ENCODE measurements at places on chromosomes 2 and 18.

GRCh38 chr2:236626391-236627150, 56.9 kb downstream of the ACKR3 start:
- DNase-seq = no peak

GRCh38 chr18:13424363-13424762, 205.8 kb downstream of the LDLRAD4 start:
- DNase-seq = no peak

GRCh38 chr2:221908518-221908917, 336.4 kb upstream of the EPHA4 start:
- no peak for DNase-seq

- DNase-seq = no peak
Measured at GRCh38 chr18:10537765-10538164, 11.9 kb downstream of the NAPG start.

GRCh38 chr2:156334496-156335478, 2.3 kb upstream of the NR4A2 start:
- peak; percentile 78 for DNase-seq

DNA sequence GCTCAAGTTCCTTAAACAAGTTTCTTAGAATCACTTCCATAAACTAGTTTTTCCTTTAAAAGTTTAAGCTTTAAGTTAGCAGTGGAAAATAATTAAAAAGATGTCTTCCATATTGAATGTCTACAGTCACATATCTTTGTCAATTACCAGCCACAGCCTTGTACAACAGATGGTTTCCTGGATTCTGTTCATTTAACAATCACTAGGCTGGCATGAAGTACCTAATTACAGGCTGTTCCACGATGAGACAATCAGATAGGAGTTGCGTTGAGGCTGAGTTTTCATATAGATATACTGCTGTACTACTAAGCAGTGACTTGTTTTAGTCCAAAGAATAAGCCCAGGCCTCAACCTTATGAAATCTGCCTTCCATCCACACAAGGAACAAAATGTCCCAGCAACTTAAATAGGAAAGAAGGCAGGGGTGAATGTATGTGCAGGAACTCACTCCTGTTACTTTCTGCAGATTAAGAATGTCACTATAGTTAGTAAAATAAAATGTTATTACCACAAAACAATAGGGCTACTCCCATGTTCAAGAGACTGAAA, 131.0 kb downstream of the ZAP70 start:
- DNase-seq = peak; percentile 21

DNA sequence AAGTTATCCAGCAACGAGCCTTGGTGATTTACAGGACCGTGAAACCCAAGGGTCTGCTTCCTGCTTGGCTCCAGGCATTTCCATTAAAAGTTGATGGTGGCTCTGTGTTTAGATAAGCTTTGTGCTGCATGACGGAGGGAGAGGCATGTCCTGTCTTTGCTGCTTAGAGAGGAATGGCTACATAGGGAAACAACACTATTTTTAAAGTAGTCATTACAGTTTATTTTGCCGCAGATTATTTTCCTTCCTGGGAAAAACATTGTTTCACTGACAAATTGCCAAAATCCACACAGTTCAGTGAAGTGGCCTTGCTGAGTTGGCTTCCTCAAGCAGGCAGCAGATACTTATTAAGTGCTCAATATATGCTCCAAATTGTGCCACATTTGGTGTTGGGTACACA, 98.5 kb downstream of the THSD7B start:
- no peak for DNase-seq

DNA sequence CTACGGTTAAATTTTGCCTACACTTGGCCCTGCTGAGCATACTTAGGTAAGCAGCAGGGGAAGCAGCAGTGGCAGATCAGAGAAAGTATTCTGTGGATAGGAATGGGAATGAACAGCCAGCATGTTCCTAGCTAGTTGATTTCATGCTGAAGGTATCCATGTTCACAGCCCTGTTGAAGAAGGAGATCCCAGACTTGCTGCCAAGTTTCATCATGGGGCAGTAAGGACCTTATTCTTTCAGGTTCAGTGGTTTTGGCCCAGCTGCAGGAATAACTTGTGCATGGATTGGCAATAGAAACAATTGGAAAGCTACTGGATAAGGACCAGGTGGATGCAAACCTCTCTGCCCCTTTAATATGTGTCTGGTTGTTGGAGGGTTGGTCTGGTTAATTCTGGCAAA, 98.2 kb upstream of the TMEM178A start:
- no peak for DNase-seq

DNA sequence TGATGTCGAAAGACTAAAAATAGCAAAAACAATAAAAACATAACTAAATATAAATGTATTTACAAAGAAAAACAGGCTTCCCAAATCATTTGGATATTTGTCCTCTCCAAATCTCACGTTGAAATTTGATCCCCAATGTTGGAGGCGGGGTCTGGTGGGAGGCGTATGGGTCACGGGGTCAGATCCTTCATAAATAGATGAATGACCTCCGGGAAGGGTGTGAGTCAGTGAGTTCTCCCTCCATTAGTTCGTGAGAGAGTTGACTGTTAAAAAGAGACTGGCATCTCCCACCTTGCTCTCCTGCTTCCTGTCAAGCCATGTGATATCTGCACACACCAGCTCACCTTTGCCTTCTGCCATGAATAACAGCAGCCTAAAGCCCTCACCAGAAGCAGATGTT, 703.0 kb downstream of the TMEM182 start:
- DNase-seq = no peak

DNA sequence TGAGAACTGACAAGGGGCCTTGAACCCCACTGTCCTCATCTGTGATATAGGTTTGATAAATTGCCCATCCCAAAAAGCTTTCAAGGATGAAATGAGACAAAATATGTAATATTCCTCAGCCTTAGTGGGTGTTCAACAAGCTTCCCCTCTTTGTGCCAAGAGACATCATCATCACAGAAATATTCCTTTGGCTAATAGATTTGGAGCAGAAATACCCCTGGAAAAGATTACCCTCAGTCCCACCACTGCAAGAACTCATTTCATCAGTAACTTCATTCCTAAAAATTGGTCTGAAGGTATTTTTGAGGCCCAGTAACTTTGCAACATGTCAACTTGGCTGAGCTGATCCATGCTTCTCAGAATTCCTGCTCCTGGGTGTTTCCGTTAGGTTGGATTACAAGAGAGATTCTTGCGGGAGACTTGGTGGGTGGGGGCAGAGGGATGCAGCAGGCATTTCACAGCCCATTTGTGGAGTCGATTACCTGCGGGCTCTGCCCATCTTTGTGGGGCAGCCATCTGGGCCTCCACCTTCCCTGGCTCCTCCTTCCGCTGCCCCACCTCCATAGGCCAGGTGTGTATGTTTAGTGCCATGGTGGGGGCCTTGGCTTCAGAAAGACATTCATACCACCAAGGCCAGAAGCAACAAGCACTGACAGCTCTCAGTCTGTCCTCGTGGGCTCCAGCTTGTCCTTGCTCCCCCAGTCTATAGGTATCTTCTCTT, 263.9 kb downstream of the GLI2 start:
- no peak for DNase-seq

DNA sequence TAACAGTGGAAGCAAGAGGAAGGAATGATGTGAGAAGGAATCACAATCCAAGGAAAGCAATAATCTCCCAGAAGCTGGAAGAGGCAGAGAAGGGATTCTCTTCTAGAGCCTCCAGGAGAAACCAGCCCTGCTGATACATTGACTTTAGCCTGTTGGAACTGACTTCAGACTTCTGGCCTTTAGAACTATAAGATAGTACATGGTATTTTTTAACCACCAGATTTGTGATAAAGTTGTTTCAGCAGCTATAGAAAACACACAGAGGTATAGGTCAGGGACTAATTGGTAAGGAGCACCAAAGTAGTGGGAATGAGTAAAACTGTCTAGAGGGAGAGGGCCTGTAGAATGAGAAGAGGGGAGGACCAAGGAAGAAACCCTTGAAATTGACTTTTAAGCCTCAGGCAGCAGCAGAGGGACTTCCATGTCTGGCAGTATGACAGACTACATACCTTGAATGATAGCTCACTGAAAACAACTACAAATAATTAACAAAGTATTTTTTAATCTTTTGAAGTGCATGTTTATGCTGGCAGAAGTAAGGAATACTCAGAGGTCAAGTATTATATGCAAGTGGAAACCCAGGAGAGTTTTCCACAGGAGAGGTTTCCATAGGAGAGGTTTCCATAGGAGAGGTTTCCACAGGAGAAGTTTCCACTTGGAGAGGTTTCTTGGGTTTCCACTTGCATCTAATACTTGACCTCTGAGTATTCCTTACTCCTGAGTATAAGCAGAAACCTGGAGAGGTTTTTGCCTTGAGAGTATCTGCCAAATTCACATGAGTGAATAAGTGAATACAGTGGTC, 33.8 kb upstream of the TMEM17 start:
- no peak for DNase-seq

- DNase-seq = no peak
Measured at GRCh38 chr2:239846789-239847676, 178.1 kb downstream of the NDUFA10 start.

DNA sequence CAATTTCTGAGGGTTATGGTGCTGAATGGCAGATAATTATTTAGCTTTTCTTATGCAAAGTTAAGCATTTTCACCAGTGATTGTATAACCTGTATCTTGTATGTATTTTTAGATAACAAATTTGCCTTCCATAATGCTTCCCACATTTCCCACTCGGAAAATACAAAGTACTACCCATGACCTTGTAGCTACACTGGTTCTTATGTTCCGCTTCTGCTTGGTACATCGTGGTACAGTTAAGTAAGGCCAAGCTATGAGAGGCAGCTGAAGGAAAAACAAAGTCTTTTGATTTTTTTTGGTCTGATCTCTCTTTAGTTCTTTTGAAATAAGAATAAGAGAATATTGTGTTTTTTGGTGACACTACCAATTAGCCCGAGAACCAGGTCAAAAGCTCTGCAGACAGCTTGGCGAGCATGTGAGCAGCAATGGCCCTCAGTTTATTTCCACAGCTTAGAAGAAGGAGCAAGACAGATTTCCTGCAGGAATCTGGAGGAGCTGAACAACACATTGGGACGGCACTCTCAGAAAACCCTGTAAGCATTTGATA, 26.8 kb downstream of the SH3YL1 start:
- no peak for DNase-seq

DNA sequence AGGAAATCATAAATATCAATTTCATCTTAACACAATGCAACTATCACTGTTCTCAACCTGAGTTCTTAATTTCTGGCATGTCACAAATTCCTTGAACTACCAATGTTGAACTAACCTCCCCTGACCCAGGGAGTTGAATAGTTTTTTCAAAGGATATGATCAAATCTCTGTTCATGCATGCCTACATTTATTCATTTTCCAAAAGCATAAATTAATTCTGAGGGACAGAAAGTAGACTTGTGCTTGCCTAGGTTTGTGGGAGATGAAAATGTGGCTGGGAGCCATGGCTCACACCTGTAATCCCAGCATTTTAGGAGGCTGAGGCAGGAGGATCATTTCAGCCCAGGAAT, 175.7 kb downstream of the TGIF1 start:
- DNase-seq = no peak

GRCh38 chr2:128058114-128058513, 30.3 kb upstream of the SAP130 start:
- no peak for DNase-seq

GRCh38 chr18:76447258-76447890, 47.7 kb downstream of the ZNF516 start:
- DNase-seq = no peak

Data from NCI-H446 treated with DMSO at 0.1 percent for 48 hours (cell line).